ENCODE measurements at places on chromosomes 4 and X. TPM values are rescaled to one million over a fixed set of nuclear protein-coding genes. Genes with fewer than 3 reads are reported as not detected.

Gene SPOCK3
- total RNA-seq = not detected

Gene FAM9C
- total RNA-seq = not detected

Gene TBX22
- total RNA-seq = 0.33 TPM

Gene UPF3B
- 1.7 TPM for total RNA-seq

Gene EGF
- under 0.01 TPM for total RNA-seq

Gene NUDT11
- total RNA-seq = 2.8 TPM

Gene SYN1
- total RNA-seq = not detected

Gene ARHGEF38
- total RNA-seq = under 0.01 TPM

Gene HSD17B13
- not detected for total RNA-seq

Gene MAGEB5
- not detected for total RNA-seq

Gene PRR32
- not detected for total RNA-seq

Gene NLGN4X
- total RNA-seq = 3.5 TPM

Gene ESX1
- not detected for total RNA-seq

Gene ARHGEF6
- 2.7 TPM for total RNA-seq

Gene ADRA2C
- total RNA-seq = 0.15 TPM

Gene GPR101
- total RNA-seq = not detected

All from melanocyte of skin (primary cell).